ENCODE measurements at places on chromosomes 1 and 21.

DNA sequence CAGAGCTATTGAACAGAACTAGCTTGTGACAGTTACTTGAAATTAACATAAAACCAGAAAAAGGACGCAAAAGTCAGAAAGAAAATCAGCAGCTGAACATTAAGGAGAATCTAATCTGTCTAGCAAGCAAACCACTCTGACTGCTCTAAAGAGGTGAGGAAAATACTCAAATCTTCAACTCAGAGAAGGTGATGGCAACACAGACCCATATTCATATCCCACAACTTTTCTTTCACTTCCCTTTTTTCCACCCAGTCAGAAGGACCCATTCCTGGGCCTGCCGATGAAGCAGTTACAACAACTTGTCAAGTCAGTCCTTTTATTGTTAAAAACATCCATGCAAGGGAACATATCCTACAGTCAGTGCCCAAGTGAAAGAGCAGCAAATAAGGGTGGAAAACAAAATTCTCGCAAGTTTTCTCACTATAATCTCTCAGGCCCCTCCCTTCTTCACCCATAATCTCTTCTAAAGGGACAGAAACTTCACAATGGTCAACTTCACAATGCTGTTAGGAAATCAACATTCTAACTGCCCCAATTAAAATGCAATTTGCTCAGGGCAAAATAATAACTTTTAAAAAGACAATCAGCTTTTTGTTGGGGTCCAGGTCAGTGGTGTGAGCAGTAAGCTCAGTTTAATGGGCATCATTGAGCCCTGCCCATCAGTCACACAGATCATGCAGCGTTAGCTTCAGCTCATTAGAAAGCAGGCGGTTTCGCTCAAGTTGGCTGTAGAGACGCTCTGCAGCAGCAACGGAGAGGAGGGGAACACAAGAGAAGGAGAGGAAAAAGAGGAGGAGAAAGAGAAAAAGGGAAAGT is 3.6 kb upstream of the NUP210L start:
- no peak for DNase-seq

GRCh38 chr21:38809198-38809878 is 3.6 kb downstream of the ETS2 start:
- no peak for DNase-seq

GRCh38 chr1:36653850-36654249 is 171.1 kb upstream of the CSF3R start:
- no peak for DNase-seq

- DNase-seq: no peak
Measured at GRCh38 chr1:60596791-60597750, 485.3 kb upstream of the NFIA start.
